ENCODE measurements at places on chromosomes 5 and 9. TPM values are rescaled to one million over a fixed set of nuclear protein-coding genes. Genes with fewer than 3 reads are reported as not detected.
A peak's percentile ranks its signal among the peaks of the same experiment; 100 is the strongest.

Gene GABRB2
- not detected for total RNA-seq

Gene GNA14
- not detected for total RNA-seq

Gene LECT2
- total RNA-seq: not detected

Gene OBP2B
- not detected for total RNA-seq

Gene PDGFRB
- 183 TPM for total RNA-seq

Gene SH3RF2
- total RNA-seq: 1.7 TPM

Gene CDO1
- not detected for total RNA-seq

Gene VCAN
- 25.0 TPM for total RNA-seq

GRCh38 chr9:127252410-127253318 lies 11.9 kb upstream of the GARNL3 start:
- no peak for DNase-seq

- no peak for DNase-seq
These were observed 62.1 kb upstream of the CPEB4 start for GRCh38 chr5:173826086-173826427.

DNA sequence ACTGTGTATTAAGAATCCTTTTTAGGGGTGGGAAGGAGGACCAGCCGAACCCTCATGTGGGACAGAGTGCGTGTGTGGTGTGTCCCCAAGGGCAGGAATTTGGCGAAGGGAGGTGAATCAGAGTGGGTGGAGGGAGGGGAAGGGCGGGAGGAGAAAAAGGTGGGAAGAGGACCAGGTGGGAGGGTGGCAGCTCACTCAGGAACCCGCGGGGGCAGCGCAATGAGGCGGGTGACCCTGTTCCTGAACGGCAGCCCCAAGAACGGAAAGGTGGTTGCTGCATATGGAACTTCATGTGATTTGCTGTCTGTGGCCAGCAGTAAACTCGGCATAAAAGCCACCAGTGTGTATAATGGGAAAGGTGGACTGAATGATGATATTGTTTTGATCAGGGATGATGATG lies 8.8 kb upstream of the POLR1E start:
- no peak for DNase-seq

- no peak for DNase-seq
These were observed 266.4 kb upstream of the ZNF608 start for GRCh38 chr5:125012727-125013451.

GRCh38 chr5:59367791-59368394 lies 525.6 kb downstream of the PDE4D start:
- peak; percentile 39 for DNase-seq

DNA sequence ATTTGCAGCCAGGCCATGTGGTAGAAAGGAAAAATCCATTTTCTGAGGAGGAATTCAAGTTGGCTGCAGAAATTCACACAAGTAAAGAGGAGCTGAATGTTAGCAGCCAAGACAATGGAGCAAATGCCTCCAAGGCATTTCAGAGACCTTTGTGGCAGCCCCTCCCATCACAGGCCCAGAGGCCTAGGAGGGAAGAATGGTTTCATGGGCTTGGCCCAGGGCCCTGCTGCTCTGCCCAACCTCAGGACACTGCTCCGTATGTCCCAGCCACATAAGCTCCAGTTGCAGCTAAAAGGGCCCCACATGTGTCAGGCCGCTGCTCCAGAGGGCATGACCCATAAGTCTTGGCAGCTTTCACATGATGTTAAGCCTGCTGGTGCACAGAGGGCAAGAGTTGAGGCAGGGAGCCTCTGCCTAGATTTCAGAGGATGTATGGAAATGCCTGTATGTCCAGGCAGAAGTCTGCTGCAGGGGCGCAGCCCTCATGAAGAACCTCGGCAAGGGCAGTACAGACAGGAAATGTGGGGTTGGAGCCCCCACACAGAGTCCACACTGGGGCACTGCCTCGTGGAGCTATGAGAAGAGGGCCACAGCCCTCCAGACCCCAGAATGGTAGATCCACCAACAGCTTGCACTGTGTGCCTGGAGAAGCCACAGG lies 144.2 kb upstream of the EPB41L4A start:
- no peak for DNase-seq

- DNase-seq: no peak
These were observed 5.5 kb downstream of the EPB41L4A start for GRCh38 chr5:112413611-112414010.

- peak; percentile 33 for DNase-seq
These were observed 168.3 kb upstream of the RASA1 start for GRCh38 chr5:87099291-87099839.

- DNase-seq: peak; percentile 41
These were observed 20.9 kb upstream of the DMXL1 start for GRCh38 chr5:119049824-119050449.

- no peak for DNase-seq
These were observed 16.5 kb upstream of the UBE2QL1 start for GRCh38 chr5:6432206-6432605.

GRCh38 chr5:142119051-142119625 lies 10.6 kb downstream of the NDFIP1 start:
- no peak for DNase-seq

DNA sequence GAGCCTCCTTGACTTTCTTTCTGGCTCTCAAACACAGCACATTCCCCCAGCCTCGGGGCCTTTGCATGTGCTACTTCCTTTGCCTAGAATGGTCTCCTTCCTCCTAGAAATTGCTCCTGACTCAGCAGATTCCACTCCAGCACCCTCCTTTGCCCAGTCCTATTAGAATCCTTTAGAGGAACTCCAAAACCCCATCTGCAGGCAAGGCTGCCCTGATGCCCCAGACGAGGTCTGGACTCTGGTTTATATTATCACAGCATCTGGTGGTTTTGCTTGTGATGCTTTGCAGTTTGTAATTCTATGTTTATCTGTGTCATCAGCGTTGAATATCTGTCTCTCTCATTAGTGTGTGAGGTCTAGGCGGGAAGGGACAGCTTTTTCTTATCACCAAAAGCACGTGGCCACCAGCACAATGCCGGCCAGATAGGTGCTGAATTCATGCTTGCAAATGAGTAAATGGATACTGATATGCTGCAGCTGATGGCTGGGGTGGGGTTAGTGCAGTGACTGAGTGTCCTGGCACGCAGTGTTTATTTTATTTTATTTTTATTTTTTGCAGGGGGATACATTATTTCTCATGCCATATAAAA lies 30.0 kb upstream of the ANKH start:
- DNase-seq: peak; percentile 67

DNA sequence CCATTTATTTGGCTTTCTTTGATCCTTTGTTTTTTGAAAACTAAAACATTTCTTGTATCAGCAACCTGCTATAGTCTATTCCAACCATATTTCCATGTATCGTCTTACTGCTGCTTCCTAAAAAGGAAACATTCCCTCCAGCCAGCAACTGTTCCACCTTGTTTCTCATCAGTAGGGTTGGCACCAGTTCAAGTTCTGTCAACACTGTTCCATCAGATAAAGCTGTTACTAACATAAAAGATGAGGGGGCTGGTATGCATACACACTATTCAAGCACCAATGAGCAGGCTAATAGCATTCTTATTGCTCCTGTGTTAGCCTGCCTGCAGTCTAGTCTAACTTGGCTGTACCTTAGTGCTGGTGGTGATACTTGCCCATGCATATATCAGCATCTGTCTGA lies 178.3 kb downstream of the CWC27 start:
- DNase-seq: no peak

DNA sequence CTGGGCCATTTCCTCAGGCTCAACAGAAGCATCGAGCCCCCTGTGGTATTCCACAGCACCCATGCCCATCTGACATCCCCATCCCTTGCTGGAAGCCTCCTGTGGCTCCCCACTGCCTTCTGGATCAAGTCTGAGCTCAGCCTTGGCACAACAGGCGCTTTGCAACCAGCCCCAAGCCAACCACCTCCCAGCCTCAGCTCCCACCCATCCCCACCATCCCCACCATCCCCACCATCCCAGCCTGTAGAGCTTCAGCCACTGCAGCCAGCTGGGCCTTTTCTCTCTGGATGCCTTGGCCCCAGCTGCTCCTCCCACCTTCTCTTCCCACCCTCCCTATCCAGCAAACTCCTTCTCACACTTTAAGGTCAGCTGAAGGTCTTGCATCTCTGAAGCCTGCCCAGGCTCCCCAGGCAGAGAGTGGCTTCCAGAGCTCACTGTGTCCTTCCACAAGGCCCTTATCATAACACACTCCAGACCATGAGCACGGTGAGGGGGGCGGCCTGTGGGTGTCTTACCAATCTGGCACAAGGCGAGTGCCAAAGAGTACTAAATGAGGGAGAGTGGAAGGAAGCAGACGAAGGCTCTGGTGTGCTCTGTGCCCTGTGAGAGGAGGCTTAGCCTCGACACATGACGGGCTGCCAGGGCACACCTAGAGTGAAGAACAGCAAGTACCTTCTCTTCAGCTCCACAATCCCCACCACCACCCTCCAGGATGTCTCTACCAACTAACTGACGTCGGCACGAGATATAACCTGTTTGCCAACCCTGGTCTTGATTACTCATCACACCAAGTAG lies 6.5 kb downstream of the HIGD2A start:
- no peak for DNase-seq

DNA sequence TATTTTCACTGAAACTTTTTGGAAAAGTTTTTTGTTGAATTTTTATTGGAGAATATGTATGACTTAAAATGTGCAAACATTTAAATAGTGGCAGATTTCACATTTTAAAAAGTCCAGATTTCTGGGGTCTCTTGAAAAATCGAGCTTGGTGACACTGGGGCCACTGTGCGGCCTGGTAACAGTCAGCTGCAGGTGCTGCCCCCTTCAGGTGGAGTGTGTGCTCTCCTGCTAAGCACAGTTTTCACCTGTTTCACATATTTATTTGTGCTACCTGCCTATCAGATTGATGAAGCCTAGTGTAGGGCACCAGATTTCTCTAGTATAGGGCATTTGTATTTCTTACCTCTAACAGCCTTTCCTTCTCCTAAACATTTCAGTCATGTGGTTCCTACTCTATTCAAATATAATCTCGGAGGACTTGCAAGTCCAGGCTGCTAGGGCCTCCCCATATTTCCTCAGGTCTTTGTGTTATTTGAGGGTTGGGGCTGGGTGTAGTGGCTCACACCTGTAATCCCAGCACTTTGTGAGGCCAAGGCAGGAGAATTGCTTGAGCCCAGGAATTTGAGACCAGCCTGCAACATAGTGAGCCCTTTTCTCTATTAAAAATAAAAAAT lies 95.8 kb upstream of the KLF9 start:
- no peak for DNase-seq

- no peak for DNase-seq
These were observed 12.3 kb downstream of the PCBD2 start for GRCh38 chr5:134917070-134917815.

DNA sequence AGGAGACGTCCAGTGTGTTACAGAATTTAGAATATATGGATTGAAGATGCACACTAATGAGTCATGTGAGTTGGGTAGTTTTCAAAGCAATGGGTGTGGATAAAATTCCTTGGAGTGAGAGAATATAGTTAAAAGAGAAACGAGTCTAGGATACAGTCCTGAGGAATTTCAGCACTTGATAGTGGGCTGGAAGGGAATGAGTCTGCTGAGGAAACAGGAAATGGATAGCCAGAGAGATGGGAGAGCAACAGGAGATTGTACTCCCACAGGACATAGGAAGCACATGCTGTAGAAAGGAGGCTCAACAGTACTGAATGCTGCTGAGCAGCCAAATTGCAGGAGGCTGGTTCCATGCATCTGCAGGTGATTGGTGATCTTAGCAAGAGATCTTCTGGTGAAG lies 68.1 kb downstream of the FBN2 start:
- peak; percentile 8 for DNase-seq

Measured in HFFc6 (cell line).